ENCODE measurements at places on chromosomes 11 and 22.

- DNase-seq = no peak
Observed at GRCh38 chr11:77287136-77287535, 14.3 kb downstream of the GDPD4 start.

DNA sequence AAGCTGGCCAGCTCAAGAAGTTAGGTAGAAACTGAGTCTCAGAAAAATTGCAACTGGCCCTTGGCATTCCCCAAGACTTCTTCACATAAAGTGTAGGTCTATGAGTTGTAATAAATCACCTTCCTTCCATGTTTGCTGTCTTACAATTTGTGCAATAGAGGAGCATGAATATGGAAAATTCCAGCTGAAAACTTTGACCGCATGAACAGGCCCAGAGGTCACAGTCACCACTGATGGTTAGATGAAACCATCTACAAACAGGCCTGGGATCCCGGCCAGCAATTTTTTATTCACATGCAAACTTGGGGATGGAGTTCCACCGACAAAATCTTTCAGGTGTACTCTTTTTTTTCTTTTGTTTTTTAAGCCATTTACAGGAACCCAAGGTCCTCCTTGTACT, 88.1 kb downstream of the SERGEF start:
- peak; percentile 50 for DNase-seq

DNA sequence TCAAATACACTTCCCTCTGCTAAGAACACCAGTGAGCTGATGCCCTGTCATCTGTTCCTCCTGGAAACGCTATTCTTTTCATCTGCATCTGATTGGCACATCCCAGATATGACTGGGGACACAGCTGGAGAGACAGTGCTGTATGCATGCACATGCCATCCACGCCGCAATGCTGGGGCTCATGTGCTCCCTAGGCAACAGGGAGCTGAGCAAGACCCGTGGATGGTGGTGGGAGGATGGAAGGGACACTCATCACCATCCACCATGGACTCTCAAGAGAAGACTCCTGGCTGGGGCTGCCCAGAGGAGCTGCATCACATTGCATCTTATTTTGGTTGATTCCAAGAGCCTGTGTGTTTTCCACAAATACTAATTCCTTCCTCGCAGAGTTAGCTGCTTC, 534.9 kb downstream of the OPCML start:
- no peak for DNase-seq

DNA sequence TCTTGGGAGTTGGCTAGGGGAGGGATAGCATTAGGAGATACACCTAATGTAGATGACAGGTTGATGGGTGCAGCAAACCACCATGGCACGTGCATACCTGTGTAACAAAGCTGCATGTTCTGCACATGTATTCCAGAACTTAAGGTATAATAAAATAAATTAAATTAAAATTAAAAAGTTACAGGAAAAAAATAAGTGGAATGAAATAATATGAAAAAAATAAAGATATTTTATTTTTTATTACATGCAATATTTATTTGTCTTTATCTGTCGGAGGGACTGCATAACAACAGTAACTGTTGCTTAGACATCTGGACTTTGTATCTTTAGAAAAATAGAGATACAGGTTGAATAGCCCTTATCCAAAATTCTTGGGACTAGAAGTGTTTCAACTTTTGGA, 597.4 kb upstream of the CCDC179 start:
- no peak for DNase-seq

GRCh38 chr11:61890529-61891330, 615 bp downstream of the FADS3 start:
- no peak for DNase-seq

DNA sequence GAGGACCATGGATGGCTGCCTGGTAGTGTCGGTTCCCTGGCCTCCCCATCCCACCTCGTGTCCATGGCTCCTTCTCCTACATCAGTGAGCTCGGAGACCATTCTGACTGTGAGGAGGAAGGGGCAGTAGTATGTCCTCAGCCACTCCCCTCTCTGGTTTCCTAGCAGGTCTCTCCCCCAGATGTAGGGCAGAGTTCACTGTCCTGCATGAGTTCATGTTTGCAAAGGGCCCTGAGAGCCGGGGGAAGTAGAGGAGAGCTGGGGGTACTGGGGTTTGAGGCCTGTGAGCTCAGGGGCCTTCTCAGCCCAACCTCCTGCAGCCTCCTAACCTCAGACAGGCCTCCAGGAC, 18.4 kb upstream of the ST3GAL4 start:
- no peak for DNase-seq

- DNase-seq = no peak
Observed at GRCh38 chr22:44548981-44549380, 50.9 kb upstream of the RTL6 start.

GRCh38 chr22:31230871-31231621, 18.9 kb downstream of the LIMK2 start:
- DNase-seq = no peak

DNA sequence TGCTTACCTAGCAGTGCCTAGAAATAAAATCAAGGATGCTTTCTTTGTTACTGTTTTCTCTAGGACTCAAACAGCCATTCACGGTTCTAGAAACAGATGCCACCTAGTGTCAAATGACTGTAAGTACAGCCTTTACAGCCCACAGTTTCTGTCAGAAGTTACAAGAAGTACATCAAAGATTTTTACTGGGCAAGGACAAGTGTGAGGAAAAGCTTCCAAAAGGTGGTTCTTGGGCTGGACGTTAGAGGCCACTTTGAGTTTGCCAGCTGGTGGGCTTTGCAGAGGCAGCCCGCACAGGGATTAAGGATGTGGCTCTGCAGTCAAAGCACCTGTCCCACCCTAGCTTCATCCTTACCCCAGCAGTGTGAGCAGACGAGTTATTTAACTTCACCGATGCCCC, 6.9 kb downstream of the KMT5B start:
- DNase-seq = no peak

GRCh38 chr11:63892228-63892627, 24.7 kb downstream of the RCOR2 start:
- DNase-seq = no peak

DNA sequence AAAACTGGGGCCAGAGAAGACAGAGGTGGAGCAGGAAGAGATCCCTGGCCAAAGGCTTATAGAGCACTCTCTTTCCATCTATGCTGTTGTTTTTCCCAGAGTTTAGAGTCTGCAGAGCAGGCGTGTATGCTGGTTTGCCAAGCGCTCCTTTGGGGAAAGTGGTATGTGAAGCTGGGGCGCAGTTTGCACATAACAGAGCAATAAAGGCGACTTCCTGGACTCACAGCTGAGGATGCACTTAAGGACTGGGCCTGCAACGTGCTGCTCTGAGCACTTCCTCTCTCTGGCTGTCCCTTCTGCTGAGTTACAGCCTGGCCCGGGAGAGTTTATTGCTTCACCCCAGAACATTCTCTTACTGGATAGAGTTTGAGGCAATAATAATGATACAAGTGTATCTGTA, 41.7 kb downstream of the THAP12 start:
- no peak for DNase-seq

- no peak for DNase-seq
Observed at GRCh38 chr22:22014285-22014659, 31.7 kb upstream of the TOP3B start.

DNA sequence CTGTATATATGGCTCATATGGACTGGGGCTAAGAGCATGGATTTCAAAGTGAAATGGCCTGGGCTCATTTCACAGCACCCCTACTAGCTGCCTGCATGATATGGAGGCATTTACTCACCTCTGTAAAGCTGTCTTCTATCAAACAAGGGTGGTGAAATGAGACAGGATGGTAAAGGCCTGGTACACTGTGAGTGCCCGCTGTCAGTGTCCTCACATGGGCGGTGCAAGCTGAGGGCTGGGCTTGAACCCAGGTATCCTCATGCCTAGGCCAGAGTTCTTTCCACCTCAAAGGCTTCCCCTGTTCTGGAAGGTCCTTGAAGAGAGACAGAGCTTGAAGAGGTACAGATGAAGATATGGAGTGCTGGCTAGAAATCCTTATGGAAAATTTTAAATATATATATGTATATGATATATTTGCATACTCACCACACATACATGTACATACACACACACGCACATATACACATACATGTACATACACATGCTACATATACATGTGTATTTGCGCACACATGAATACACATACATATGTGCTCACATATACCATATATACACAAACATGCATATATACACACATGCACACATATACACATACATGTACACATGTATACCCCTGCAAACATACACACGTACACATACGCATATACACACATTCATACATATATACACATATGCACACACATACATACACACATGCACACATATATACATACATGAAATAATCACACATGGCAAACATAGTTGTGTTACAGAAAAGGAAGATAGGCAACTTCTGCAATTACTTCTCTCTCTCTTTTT, 44.7 kb downstream of the MICAL2 start:
- no peak for DNase-seq

- DNase-seq = no peak
Observed at GRCh38 chr11:83836065-83836464, 549.9 kb upstream of the CCDC90B start.

DNA sequence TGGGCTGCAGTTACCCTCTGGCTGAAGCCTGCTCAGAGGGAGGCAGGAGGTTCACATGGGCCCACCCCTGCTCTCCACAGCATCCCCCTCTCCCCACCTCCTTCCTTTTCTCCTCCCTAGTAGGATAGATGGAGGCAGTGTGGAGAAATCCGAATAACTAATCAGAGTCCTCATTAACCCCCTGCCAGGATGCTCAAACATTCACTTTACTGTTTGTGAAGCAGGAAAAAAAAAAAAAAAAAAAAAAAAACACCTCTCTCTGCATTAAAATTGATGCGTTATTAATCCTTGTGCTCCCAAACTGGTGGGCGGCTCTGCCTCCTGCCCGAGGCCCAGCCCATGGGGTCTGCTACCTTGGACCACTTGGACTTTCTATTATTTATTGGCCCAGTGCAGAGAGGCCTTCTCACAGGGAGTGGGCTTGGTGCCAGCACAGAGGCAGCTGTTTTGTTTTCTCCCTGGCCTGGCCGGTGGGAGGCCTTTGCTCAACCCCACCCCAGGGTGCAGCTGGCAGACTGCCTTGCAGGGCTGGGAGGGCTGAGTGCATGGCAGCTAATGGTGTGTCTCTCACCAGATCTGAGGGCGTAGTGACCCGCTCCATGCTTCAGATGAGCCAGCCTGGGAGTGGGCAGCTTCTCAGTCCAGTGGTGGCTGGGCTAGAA, 150.7 kb downstream of the PKNOX2 start:
- no peak for DNase-seq

DNA sequence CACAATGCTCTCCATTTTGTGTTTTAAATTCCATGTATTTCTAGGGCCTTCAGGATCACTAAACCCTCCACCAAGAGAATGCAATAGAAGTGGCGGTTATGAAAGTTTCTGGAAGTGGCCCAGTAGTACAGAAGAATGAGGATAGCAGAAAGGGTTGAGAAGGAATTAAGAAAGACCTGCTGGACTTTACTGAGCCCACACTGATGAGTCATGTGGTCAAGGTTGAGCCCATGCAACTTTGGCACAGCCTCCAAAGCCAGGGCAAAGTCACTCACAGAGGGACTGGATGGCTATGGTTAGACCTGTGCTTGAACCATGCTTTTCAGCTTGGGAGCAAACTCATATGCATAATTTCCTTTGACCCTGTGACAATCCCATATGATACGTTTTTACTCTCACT, 102.9 kb upstream of the PLET1 start:
- no peak for DNase-seq

GRCh38 chr22:46728470-46728869, 9.6 kb downstream of the CERK start:
- no peak for DNase-seq

GRCh38 chr11:42170601-42171000, 711.1 kb upstream of the LRRC4C start:
- DNase-seq = no peak

GRCh38 chr11:27107548-27107947, 66.9 kb downstream of the BBOX1 start:
- no peak for DNase-seq

DNA sequence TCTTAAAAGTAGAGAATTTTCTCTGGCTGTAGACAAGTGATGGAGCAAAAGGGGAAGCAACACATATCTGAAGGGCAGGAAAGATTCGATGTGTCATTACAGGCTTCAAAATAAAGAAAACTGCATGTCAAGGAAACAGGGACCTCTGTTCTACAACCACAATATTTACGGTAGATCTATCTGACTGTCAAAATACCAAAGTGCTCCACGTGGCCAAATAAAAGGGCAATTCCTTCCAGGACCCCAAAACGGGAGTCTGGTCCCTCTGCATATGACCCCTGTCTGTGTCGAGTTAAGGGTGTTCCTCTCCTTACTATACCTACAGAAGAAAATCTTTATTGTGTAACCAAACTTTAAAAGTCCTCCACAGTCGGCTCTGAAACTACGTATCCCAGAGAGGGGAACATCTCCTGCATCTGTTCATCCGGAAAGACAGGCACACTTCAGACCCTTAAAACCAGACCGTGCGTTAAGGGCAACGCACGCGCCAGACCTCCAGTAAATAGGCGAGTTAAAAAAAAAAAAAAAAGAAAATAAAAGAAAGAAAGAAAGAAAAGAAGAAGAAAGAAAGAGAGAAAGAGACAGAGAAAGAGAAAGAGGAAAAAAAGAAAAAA, 756 bp downstream of the CLNS1A start:
- no peak for DNase-seq

DNA sequence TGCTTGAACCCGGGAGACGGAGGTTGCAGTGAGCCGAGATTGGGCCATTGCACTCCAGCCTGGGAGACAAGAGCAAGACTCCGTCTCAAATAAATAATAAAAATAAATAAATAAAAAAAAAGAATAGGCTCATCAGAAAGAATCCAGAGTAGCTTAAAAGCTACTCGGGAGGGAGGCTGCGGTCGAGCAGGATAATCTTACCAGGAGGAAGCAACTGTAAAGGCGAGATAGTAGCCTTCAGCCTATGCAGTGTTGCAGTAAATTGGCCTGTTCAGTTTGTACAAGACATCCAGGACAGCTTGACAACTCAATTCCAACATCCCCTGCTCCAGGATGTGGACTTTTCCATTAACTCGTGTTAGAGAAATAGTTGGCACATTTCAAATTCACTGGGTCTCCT, 1164.7 kb downstream of the LRRC4C start:
- DNase-seq = no peak
